ENCODE measurements at places on chromosomes 11 and 22.
A peak's percentile ranks its signal among the peaks of the same experiment; 100 is the strongest.

DNA sequence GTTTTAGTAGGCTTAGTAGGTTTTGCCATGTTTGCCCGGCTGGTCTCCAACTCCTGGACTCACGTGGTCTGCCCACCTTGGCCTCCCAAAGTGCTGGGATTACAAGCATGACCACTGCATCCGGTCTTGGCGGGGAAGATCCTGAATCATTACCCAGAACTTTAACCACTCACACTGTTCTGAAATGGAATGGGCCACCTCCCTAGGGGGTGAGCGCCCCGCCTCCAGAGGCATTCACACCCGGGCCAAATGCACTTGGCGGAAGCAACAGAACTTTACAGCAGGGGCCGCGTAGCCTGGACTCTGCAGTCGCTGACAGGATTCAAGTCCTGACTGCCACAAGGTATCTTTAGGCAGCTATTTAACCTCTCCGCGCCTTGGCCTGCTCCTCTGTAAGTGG lies 5.4 kb downstream of the CCDC86 start:
- DNase-seq = no peak

DNA sequence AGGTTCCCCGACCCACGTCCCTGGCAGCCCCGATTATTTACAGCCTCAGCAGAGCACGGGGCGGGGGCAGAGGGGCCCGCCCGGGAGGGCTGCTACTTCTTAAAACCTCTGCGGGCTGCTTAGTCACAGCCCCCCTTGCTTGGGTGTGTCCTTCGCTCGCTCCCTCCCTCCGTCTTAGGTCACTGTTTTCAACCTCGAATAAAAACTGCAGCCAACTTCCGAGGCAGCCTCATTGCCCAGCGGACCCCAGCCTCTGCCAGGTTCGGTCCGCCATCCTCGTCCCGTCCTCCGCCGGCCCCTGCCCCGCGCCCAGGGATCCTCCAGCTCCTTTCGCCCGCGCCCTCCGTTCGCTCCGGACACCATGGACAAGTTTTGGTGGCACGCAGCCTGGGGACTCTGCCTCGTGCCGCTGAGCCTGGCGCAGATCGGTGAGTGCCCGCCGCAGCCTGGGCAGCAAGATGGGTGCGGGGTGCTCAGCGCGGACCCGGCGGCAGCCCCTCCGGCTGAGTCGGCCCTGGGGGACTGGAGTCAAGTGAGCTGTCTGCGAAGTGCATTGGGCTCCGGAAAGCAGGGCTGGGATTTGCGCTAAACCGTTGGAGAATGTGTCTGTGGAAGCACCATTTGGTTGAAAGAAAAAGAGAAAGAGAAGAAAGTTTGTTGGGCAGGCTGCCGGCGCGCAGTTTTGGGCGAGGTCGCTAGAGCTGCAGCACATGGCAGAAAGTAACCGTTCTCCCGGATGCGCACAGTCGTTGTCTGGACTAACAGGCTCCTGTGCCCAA lies at the start of gene CD44:
Gene CD44 (plus strand): TSS at position 229 of the 779 bp plus-strand sequence. CDS start 133 bp downstream, at position 362.
- DNase-seq = peak; percentile 96

GRCh38 chr11:77087723-77088225 lies 14.9 kb upstream of the OMP start:
- no peak for DNase-seq

GRCh38 chr11:116384876-116385275 lies 387.9 kb downstream of the BUD13 start:
- no peak for DNase-seq

- DNase-seq = no peak
Observed at GRCh38 chr11:71199226-71199820, 53.1 kb downstream of the SHANK2 start.

DNA sequence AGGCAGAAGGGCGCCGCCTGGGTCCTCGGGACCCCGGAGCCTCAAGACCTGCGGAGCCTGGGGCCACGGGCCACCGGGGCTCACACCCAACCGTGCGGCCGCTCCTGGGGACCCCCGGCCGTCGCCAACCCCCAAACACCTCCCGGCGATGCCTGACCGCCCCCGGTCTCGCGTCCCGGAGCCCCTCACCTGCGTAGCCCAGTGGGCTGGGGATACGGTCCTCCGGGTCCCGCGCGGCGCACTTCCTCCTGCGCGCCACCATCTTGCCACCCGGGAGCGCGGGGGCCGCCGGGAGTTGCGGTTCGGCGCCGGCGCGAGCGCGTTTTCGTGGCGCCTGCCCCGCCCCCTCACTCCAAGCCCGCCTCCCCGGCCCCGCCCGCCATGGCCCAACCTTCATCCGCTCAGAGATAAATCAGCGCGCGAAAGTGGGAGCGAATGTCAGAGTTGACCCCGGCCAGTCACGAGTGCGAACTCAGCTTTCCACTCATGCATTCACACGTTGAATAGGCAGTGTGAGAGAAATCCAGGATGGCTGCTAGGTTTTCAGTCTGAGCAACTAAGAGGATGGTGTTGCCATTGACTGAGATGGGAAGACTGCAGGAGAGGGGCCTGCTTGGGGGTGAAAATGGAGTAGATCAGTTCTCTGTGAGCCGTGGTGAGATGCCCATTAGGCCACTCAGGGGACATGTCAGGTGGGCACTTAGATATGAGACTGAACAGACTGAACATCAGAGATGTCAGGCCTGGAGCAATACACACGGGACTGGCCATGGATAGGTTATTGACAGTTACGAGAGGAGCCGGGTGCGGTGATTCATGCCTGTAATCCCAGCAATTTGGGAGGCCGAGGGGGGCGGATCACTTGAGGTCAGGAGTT lies at the start of gene RRP7A:
Gene RRP7A (minus strand): TSS at position 272 of the 877 bp plus-strand sequence. CDS start 10 bp downstream, at position 262.
- peak; percentile 93 for DNase-seq

GRCh38 chr11:35150454-35150853 lies 11.5 kb downstream of the CD44 start:
- DNase-seq = no peak

- DNase-seq = no peak
Observed at GRCh38 chr22:29838599-29838956, 504 bp upstream of the ASCC2 start.

DNA sequence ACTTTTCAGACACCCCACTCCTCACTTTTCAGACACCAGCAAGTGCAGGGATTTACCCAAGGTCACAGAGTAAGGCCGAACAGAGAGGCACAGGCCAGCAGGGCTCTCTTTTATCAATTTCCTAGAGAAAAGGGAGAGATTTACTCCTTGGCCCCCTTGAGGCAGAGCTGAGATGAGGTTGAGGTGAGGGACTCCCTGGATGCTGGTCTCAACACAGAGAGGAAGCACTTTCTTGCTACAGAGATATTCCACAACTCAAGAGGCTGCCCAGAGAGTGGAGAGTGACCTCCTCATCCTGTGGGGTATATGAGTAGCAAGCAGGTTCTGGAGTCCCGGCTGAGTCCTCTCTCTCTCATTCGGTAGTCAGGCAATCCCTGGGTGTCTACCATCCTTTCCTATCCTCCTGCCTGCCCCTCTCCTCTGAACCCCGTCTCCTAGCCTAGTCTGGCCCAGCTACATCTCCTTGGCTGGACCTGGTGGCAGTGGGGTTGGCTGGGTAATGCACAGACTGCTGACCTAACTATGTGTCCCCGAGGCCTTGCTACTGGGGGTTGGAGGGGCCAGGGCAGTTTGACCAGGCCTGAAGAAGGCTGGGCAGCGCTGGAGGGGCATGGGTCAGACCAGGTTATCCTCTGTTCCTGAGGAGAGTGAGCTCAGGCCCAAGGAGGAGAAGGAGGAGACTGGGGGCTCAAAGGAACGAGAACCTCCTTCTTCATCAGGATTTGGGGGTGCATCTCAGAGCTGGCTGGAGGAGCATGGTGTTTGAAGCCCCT lies 1.8 kb upstream of the ARHGEF17 start:
- DNase-seq = no peak

- no peak for DNase-seq
Observed at GRCh38 chr11:64571050-64571409, 20.0 kb upstream of the SLC22A12 start.

- no peak for DNase-seq
Observed at GRCh38 chr22:19429950-19430889, 1.3 kb downstream of the HIRA start.

- DNase-seq = no peak
Observed at GRCh38 chr11:253160-253885, 16.5 kb downstream of the PSMD13 start.

DNA sequence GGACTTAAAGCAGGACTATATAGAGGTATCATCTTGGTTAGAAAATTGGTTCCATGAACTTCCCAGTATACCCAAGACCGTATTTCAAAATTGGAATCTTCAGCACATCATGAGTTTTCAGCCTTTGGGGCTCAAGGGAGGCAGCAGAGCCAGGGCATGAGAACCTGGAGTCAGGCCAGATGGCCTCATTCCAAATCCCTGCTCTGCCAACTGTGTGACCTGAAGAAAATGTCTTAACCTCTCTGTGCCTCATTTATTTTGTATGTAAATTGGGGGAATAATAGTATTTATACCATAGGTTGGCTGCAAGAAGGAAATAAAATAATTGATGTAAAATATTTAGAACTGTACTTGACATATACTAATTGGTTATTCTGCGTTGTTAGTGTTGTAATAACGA lies 987.6 kb downstream of the TBC1D22A start:
- no peak for DNase-seq

GRCh38 chr11:129458756-129459535 lies 83.3 kb downstream of the BARX2 start:
- DNase-seq = peak; percentile 74

GRCh38 chr22:23856721-23857605 lies 712 bp upstream of the SLC2A11 start:
- DNase-seq = no peak

GRCh38 chr11:78344094-78344493 lies 73.5 kb downstream of the GAB2 start:
- DNase-seq = no peak

DNA sequence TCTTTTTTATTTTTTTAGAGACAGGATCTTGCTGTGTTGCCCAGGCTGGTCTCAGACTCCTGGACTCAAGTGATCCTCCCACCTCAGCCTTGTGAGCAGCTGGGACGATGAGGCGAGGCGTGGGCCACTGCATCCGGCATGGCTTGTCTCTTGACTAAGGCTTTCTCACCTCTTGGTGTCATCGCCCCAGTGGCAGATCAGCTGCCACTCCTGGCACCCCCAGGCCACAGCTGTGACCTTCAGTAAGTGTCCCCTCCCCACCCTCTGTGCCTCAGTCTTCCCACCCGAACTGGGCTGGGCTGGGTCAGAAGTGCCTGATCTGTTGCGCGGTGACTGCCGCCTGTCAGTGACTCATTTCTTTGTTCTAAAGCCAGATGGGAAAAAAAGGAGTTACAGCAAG lies 3.6 kb downstream of the SYNGR1 start:
- no peak for DNase-seq

GRCh38 chr11:116387641-116388040 lies 385.1 kb downstream of the BUD13 start:
- DNase-seq = no peak

GRCh38 chr11:75287579-75287978 lies 47.0 kb downstream of the TPBGL start:
- DNase-seq = no peak

GRCh38 chr22:18952022-18952421 lies 15.9 kb upstream of the PRODH start:
- no peak for DNase-seq

GRCh38 chr11:47595967-47596366 lies 1.8 kb upstream of the C1QTNF4 start:
- DNase-seq = no peak

- DNase-seq = no peak
Observed at GRCh38 chr11:2121227-2122130, 17.7 kb downstream of the IGF2 start.

DNA sequence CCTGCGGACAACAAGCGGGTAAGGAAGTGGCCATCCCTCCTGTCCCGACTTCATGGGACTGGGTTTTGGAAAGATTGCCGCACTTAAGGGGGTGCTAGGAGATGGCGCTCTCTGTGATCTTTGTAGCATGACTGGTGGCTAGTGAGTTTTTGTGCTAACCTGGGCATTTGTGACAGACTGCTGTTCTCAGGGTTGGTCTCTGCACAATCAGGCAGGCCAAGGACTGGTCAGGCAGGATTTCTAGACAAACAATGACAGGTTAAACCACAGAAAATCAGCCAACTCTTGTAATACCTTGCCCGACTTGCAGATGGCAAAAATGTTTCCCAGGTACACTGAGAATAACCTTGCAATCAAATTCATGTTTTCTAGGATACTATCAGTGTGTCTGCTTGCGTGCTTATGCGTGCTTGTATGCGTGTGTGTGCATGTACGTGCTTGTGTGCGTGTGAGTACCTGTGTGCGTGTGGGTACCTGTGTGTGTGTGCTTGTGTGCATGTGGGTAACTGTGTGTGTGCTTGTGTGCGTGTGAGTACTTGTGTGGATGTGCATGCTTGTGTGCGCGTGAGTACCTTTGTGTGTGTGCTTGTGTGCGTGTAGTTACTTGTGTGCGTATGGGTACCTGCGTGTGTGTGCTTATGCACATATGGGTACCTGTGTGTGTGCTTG lies 25.6 kb upstream of the SORL1-AS1 start:
- no peak for DNase-seq

DNA sequence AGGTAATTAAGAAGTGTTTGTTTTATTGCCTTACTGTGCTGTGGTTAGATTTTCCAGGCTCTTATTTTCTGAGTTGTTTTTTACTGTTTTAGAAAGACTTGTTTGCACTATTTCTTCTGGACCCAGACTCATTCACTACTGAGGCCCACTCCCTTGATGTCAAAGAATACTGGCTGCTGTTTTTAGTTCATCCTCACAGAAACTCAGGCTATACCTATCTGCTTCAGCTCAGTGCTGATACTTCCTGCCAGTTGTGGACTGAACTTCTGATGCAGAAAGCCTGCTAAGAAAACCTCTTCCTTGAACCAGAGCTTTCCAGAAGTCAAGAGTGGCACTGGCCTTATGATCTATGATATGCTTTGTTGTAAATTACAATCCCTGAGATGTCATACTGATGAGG lies 15.9 kb upstream of the PIK3IP1 start:
- DNase-seq = no peak

DNA sequence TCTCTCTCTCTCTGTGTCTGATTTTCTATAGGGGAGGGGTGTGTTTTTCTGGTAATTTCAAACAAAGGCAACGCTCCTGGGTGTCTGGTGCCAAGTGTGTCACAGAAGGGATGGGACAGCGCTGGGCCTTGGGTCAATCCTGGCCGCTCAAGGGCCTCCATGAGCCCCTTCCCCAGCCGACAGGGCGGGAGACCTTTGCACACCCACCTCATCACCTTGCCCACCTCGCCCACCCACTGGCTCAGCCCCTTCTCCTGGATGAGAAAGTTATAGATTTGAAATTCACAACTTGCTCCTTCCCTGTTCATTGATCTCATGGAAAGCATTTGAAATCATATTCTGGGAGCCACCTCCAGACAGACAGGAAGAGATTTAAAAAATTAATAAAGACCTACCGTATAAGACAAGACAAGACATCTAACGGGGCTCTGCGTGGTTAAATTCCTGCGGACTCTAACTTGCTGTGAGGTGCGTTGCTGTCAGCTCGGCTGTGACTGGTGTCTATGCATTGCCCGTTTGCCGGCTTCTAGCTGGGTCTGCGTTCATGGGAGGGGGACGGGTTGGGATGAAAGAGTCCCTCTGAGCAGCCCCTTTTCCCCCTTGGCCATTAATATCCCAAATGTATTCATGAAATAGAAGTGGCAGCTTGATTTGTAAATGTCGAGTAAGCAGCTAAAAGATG lies 27.0 kb downstream of the MPPED1 start:
- no peak for DNase-seq

DNA sequence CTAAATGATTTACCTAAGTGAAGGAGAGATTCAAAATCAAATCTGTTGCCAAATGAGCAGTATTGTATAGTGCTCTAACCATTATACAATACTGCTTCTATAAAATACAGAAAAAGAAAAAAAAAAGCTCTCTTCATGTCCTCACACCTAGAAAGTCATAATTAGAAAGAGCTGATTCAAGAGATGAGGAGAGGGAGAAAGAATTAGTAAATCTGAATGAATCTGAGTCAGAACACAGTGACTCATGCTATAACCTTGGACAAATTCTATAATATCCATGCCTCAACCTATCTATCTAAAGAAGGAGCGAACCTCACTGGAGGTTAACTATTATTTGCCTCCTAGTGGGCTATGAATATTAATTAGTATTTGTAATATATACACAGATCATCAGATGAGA lies 29.4 kb downstream of the AMBRA1 start:
- no peak for DNase-seq
